ENCODE measurements at places on chromosomes 6 and 20.

- no peak for DNase-seq
These were observed 25.1 kb downstream of the BRPF3 start for GRCh38 chr6:36221674-36222073.

DNA sequence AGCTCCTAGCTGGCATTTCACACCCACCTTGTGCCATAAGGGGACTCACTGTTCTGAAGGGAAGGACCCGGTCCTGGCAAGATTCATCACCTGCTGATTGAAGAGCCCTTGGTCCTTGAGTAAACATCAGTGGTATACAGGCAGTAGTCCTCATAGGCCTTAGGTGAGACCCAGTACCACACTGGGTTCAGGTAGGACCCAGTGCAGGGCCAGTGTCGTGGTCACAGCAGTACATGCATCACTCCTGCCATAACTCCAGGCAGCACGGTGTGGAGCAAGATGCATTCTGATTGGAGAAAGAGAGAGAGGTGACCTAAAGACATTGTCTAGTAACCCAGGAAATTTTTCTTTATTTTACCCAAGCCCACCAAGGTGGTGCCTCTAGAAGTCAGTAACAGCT is 49.1 kb upstream of the THBS2 start:
- no peak for DNase-seq

- DNase-seq, result no peak
These were observed 267.0 kb downstream of the TMEM242 start for GRCh38 chr6:157056275-157056674.

DNA sequence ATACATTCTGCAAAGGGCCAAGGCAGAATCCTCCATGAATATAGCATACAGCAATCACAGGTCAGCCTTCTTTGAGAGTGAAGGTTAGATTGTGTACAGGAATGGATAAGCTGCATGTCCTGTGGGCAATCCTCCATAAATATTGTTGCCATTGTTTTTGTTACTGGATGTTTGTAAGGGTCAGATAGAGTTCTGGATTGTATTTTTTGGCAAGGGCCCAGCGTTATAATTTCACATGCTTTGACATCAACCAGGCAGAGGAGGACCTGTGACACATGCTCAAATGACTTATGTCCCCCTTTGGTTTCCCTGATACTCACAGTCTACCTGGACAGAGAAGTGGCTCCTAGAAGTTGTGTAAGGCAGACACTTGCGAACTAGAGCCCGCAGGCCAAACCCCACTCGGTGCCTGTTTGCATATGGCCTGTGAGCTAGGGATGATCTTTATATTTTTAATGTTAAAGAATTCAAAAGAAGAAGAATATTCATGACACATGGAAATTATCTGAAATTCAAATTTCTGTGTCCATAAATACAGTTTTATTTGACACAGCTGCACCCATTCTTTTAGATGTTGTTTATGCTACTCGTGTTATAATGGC is 5.4 kb downstream of the LY86 start:
- no peak for DNase-seq

DNA sequence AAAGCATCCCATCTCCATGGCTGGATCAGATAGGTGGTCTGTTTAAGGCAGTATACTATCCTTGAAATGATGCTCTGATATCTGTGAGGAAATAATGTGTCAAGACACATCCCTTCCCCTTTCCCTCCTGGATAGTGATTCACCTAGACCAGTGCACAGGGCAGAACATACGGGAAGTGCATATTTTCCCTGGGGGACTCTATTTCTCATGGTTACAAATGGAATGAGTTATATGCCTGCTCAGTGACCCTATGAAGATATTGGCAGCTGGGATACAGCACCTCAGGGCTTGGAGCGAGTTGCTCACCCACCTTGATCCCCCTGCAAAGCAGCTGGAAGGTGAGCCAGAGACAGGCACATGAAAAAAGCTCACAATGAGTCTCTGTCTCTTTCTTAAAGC is 67.5 kb upstream of the PRL start:
- DNase-seq, result no peak

DNA sequence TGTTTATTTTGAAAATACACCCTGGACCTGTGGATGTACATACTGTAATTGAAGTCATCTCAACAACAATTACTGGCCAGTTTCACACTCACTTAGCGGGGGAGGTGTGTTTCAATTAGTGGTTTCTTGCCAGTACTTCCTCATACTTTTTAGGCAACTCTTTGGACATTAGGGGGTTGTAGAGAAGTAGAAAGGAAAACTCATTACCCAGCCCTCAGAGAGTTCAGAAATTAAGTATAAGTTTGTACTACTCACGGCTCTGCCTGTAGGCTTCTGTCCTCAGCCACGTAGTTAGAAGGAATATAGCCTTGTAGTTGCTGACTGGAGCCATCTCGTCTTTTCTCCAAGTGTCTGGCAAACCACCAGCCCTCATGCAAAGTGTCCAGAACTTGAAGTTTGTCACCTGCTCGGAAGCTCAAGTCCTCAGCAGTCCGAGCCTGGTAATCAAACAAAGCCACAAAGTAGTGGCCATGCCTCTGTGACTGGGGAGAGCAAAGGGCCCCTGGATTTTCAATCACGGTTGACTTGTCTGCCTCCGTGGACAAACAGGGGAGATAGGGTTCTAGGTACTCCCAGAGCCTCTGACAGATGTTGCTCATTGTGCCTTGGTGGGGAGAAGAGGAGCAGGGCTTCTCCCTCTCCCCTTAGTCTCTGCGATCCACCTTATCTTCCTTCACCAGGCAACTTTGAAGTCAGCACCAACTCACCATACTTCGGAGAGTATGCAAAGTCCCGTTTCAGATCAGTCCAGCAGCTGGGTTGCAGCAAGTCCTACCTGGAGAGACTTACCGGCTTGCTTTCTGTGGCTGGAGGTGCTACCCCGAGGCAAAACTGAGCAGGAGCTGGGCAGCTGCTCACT is 749 bp downstream of the FRK start:
- DNase-seq, result no peak
